ENCODE measurements at places on chromosomes 6 and 20.

GRCh38 chr6:41191569-41191968, 9.4 kb downstream of the TREML2 start:
- no peak for DNase-seq

DNA sequence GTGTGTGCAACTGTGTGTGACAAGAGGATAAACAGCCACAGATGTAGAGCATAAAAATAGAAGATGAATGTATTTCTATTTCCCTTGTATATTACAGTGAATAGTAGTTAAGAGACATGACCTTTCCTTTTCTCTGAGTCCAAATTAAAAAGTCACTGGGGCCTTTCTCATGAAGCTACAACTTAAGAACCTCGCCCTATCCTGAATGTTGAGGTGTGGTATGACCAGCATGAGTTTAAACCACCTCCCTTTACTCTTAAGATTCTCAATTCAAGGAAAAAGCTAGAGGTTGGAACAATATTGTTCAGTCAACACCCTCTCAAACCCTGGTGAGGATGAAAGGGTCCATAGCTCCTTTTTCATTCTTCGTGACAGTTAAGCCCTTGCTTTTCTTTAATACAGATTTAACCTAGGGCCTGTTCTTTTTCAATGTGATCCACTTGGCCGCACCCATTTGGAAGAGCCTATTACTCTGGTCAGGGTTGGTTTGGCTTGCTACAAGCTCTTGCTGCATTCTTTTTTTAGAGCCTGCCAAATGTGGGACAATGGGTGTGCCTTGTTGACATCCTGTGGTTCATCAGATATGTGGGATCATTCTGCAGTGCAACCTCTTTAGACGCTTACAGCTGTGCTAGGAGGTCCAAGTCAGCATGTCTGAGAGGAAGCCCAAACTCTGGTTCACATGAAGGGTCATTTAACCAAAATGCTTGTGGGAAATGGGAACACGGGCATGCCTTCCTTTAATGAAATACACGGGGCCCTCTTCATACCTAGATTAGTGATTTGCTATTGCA, 290.0 kb downstream of the HAO1 start:
- DNase-seq = no peak

GRCh38 chr6:92967362-92967761, 452.0 kb downstream of the EPHA7 start:
- no peak for DNase-seq

GRCh38 chr6:70186461-70186860, 116.4 kb downstream of the COL9A1 start:
- no peak for DNase-seq

- no peak for DNase-seq
Observed at GRCh38 chr6:83920017-83920416, 60.5 kb downstream of the CYB5R4 start.

DNA sequence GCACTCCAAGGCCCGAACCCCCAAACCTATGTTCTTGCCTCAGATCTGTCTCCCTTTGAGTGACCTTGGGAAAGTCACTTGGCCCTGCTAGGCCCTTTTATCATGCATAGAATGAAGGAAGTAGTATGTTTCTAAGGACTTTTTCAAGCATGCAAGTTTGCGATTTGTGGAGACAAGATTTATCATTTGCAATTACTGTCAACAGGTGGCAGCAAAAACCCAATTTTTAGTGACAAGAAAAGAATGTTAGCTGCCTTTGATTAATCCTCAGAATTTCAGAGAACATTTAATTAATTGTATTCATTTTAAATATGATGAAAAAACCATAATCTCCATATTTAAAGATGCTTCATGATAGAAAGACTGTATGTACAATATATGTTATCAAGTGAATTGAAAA, 28.3 kb upstream of the PREP start:
- peak; percentile 40 for DNase-seq

Measured in skin of body (tissue), 3 donors.